EL (cell line): ENCODE measurements at places on chromosomes 1 and 21.
A peak's percentile ranks its signal among the peaks of the same experiment; 100 is the strongest.

DNA sequence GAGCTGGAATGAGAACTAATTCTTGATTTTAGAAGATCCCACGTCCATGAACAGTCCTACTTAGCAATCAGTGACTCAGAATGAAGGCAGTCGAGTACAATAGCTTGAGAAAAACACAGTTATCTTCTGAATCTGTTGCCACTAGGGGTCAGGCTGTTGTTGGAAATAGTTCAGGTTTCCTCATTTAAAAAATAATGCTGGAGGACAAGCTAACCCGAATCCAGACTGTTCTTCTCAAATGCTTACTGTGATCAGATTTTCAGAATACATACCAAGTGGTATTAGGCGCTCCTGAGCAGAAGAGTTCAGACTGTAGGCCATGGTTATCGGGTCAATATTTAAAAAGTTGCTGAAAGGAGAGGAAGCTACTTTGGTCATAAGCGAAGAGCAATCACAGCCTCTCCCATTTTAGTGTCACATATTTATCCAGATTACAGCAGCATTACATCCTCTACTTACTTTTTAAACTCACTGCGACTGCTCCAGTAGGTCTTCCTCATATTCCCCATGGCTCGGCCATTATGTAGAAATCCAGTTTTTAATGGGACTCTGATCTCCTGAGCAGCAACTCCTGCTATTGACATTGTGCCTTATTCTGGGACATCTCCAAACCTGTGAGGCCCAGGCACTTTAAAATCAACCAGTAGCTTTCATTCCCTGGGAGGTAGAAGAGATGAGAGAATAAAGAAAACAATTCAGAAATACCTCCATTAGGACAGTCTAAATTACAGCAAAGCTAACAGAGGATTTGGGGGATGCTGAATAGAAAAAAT lies 10.9 kb downstream of the ERRFI1 start:
- peak; percentile 87 for DNase-seq

GRCh38 chr1:151852733-151853132 lies 779 bp downstream of the THEM5 start:
- no peak for DNase-seq

DNA sequence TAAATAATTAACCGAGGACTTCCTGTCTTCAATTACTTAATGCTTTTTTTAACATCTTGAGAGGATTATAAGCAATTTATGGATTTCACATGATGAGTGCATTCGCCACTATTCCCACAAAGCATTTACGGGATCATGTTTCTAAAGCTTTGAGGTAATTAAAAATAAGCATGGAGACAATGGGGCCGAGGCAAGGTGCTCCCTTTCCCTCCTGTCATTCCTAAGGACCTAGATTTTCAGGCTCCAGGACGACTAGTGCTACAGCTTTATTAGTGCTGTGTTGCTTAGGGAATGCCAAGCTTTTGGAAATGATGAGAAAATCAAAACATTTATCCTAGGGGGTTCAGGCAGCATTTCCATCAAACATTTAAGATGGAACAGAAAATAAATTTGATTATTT lies 209.2 kb downstream of the KCTD3 start:
- no peak for DNase-seq

DNA sequence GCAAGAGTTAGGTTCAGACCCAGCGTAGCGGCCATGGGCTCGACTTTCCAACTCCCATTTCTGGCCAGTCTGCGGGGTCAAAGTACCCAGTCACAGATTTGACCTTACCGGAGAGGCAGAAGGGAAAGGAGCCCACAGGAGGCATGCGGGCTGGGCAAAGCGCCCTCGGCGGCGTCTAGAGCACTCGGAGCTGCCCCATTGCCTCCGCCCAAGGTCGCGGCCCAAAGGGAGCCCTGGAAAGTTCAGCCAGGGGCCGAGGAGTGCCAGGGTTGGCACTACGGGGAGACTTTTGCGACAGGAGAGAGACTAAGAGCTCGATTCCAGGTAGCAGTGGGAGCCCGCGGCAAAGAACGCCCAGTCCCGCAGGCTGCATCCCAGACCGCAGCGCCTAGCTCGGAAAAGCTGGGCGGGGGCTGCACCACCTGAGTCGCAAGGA lies 896 bp downstream of the KANK4 start:
- DNase-seq = no peak

DNA sequence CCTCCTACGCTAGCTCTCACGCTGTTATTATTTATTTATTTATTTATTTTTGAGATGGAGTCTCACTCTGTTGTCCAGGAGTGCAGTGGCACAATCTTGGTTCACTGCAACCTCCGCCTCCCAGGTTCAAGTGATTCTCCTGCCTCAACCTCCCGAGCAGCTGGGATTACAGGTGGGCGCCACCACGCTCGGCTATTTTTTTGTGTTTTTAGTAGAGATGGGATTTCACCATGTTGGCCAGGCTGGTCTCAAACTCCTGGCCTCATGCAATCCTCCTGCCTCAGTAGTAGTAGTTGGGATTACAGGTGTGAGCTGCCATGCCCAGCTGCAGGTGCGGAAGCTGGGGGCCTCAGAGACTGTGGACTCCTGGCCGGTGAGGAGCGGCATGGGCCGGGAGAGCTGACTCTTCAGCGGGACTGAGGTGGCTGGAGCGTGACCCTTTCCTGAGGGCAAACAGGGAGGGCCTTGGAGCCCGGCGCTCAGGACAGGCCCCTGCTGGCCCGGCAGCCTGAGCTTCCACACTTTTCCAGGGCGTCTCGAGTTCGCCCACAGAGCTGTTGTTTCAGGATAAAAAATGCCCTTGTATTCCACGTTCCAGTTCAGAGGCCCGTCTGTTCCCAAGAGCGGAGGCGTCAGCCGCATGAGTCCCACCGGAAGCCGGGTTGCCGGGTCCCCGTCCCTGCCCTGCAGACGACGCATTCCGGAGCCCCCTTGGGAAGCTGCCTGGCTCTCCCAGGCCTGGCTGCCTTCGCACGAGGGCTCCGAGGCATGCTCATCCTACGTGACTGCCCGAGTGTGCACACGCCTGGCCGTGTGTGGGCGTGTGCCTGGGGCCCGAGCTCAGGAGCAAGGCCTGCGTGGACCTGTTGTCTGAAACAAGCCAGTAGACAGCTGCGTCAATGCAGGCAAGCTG lies 126.2 kb downstream of the SIK1 start:
- no peak for DNase-seq

DNA sequence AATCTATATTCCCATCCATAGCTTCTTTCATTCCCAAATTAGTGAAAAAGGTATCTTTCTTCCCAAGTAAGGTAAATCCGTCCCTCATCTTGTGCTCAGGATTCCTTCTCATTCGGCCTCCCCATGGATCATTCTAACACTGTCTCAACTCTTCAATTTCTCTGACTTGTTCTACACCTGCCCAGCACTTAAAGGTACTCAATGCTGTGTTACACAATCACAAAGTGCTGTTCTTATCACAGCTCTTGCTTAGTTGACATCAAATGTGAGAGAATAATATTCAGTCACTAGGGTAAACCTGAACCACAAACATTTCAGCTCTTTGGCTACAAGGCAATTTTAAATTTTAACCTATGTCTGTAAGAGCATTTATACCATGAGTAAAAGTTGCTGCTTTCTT lies 94.8 kb downstream of the DIRAS3 start:
- DNase-seq = no peak

DNA sequence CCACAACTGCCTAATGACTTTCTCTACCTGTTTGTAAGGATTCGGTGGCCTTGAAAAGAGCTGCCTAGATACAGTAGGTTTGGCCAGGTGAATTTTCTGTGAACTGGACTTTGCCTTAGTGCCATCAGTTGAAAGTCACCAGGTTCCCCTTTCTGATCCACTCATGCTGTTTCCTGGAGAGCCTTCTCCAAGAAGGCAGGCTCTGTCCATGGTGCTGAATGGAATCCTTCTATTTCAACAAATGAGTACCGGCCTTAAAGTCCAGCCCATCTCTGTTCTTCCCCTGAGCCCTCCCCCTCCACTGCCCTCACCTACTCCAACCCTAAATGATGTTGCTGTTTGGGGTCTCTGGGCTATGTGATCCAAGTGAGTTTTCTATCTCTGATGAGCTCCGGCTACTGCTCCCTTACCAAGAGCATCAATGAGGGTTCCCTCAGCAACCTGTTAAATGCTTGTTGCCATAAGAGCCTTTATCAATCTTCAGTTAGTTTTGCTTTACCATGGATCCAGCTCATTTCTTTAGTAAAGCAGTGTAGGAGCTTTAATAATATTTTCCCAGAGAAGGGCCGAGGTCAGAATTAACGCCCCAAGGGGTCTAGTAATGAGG lies 500.4 kb downstream of the PTPRU start:
- DNase-seq = peak; percentile 40

GRCh38 chr1:22117238-22117637 lies 25.7 kb downstream of the WNT4 start:
- DNase-seq = no peak

DNA sequence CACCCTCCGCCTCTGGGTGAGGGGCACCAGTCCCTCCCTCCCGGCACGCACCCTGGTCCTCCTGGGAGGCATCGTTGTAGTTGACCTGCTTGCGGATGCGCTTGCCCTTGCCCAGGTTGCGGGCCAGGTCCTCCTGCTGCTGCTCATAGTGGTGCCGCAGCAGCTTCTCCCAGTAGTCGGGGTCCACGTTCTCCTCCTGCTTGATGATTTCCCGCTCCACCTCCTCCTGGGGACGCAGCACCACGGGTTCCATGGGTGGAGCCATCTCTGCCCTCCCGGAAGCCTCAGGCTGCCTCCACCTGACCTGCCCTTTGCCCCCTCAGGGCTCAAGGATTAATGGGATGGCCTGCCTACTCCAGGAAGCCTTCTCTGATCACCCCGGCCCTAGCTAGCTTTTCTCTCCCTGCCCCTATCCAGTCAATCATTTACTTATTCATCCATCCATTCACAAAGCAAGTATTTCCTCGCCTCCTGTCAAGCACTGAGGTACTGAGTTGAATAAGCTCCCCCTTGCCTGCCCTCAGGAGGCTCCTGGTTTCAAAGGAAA lies 53.5 kb downstream of the CHD5 start:
- no peak for DNase-seq

GRCh38 chr1:174764191-174764590 lies 235.6 kb upstream of the CACYBP start:
- no peak for DNase-seq

DNA sequence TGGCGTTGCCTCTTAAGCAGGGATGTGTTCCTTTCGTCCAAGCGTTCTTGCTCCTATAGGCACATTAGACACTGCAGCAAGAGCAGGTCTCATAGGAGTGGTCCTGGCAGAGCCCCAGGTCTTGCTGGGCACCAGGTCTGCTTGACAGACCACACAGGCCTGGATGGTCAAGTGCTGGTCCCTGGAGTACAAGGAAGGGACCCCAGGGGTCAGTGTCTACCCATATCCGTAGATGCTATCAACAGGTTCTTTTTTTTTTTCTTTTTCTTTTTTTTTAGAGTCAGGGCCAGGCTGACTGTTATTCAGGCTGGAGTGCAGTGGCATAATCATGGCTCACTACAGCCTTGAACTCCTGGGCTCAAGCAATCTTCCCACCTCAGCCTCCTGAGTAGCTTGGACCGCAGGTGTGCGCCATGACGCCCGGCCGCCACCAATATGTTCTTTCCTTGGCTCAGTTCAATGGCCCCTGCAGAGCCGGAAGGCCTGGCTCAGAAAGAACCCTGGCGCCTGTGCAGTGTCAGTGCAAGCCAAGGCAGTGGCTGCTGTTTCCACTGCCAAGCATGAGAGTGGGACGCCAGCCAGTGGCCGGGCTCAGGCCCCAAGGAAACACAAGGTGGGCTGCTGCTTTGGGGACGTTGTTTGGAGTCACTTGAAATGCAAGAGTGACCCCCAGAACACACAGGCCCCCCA lies 10.0 kb upstream of the TNFRSF8 start:
- DNase-seq = no peak

DNA sequence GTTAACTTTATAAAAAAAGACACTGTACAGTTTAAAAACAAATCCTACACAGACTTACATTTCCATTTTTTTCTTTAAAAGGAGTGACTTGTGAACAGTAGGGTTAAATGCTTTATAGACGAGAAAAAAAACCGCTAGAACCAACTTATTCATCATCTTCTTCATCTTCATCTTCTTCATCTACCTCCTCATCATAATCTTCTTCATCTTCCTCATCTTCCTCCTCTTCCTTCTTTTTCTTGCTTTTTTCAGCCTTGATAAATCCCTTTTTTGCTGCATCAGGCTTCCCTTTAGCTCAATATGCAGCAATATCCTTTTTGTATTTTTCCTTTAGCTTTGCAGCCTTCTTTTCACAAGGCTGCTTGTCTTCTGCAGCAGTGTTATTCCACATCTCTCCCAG lies 22.5 kb downstream of the FMO1 start:
- no peak for DNase-seq

- DNase-seq = no peak
Measured at GRCh38 chr1:55380355-55380970, 165.3 kb upstream of the USP24 start.

GRCh38 chr1:11042995-11043874 lies 3.8 kb downstream of the MASP2 start:
- no peak for DNase-seq

DNA sequence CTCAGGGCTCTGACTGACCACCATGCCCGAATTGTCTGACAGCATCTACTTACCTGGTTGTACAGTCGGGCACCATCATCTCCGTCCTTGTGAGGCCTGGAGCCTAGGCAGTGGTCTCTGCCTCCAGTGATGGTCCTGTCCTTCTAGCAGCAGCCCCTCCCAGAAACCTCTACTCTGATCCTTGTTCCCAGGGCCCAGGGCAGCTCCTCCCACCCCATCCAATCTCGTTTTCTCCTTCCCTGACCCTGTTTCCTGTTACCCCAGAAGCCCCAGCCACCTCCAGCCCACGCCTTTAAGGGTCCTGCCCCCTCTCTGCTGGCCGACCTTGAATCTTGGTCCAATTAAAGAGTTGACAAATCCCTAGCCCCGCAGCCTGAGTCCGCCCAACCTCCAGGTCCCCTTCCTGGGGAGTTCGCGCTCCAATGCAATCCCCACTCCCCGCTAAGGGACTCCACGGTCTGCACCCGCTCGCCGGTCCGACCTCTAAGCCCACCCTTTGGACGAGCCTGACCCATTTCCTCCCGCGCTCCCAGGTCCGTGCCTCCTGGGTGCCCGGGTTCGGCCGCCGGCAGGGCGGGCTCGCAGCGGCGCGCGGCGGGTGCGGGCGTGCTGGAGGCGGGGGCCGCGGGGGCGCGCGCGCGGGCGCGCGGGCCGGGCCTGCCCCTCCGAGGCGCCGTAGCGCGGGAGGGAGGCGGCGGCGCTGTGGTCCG lies at the start of gene B4GALT2:
Gene B4GALT2 (plus strand): TSS at position 660 of the 710 bp plus-strand sequence. CDS start 1,951 bp downstream, outside the sequence.
- DNase-seq = peak; percentile 57

GRCh38 chr1:15305468-15305770 lies 58.4 kb downstream of the FHAD1 start:
- DNase-seq = no peak

GRCh38 chr21:44761747-44762208 lies 39.8 kb downstream of the UBE2G2 start:
- DNase-seq = no peak

- peak; percentile 8 for DNase-seq
Measured at GRCh38 chr1:172351346-172351745, 69.1 kb upstream of the C1orf105 start.

DNA sequence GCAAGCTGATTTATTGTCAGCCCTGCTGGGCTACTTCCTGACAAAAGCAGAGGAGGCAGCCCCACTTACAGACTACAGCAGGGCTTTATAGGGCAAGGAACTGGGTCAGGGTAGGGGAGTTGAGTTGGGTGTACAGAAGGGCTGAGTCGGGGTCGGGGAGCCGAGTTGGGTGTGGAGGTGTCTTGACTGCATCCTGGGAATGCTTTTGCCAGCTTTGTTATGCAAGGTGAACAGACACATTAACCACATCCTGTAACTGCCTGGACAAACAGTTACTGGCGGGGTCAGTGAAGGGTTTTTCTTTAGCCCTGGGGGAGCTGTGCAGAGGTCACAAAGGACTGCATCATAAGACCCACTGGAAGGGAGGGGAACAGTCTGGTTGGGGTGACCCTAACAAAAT lies 39.1 kb upstream of the GBP5 start:
- no peak for DNase-seq

GRCh38 chr1:243748706-243749283 lies 101.2 kb downstream of the AKT3 start:
- DNase-seq = peak; percentile 73
